ENCODE measurements at places on chromosomes 4 and X. TPM values are rescaled to one million over a fixed set of nuclear protein-coding genes. Genes with fewer than 3 reads are reported as not detected.

DNA sequence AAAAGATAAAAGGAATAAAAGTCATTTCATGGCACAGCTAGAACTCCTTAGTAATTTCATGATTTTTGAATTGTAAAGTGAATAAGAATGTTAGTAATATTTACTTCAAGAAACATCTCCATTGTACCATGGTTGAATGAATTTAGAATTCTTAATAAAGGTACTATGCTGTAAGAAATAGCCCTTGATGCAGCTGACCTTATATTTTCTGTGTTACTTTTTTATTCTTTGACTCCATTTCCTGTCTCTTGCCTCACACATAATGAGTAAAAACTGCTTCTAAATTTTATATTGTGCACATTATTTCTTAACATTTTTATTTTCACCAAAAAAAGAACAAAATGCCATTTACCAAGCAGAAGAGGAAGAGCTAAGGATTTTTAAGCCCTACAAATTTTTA, 81.9 kb upstream of the PDHA2 start:
- DNase-seq, result no peak

The KIAA1210 gene
- total RNA-seq, result not detected

DNA sequence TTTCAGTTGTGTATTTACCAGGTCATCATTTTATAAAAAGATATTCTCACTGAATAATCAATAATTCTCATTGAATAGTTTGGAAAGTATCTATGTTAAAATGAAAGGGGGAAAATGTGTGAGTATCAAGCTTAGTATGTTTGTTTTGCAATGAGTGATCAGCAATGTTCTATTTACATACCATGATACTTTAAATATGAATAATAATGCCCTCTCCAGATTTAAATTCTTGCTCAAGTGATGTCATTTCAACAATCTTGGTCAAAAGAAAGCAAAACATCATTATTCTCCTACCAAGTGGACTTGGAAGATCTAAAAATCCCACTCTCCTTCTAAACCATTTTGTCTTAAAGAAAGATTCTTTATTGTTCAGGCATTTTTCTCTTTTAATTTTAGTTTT, 42.1 kb upstream of the ANKRD50 start:
- no peak for DNase-seq

GRCh38 chrX:48910926-48911411, 477 bp downstream of the SLC35A2 start:
- DNase-seq, result no peak

The TRIM61 gene
- 0.76 TPM for total RNA-seq

The NIPAL1 gene
- 4.7 TPM for total RNA-seq

The NOA1 gene
- total RNA-seq, result 24.5 TPM

DNA sequence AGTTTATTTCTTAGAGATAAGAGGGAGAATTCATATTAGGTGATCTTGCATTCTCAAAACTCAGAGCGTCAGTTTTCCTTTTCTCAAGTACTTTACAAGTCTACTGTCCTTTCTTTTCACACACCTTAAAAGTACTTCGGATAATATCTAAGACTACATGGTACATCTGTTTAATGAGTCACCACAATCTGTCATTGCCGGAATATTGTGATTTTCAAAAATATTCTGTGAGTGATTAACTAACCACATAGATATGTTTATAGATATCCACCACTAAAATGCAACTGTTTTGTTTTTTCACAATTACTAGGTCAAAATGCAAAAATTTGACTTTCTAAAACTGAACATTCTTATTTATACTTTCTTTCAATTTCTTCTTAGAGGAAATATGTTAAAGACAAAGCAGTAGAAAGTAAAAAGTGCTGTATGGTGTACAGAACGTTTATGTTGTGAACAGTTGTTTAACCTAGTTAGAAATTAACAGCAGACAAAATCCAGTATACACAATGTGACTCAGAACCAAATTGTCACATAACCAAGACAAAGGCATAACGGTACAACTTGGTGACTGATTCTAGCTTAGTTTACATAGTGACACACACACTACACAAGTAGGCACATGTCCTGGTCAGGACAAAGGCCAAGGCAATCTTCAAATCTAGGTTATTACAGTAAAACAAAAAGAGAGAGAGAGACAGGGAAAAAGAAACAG, 482.9 kb downstream of the NAF1 start:
- DNase-seq, result no peak

DNA sequence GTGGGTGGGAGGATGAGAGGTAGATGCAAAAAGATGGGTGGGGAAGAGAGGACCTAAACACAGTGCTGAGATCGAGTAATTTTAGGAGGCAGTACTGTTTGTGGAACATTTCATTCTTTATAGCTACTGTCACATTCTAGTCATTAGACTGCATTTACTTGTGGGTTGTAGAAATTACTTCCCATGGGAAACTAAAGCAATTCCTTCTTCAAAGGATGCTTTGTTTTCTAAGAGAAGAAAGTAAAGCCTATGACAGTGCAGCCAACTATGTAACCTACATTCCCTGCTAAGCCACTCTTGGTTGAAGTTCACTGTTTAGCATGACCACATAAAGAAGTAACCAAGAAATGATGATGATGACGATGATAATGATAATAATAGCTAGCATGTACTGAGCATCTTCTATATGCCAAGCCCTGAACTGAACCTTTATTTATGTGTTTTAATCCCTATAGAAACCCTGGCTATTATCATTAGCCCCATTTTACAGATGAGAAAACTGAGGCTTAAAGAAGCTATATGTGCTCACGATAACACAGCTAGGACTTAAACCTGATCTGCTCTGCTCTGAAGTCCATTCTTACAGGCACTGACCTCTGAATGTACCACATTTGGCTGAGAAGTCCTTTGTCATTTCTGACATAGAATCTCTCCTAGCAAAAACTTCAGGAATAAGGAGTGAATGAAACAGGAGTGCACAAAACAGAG, 114.5 kb upstream of the KIT start:
- DNase-seq, result no peak

DNA sequence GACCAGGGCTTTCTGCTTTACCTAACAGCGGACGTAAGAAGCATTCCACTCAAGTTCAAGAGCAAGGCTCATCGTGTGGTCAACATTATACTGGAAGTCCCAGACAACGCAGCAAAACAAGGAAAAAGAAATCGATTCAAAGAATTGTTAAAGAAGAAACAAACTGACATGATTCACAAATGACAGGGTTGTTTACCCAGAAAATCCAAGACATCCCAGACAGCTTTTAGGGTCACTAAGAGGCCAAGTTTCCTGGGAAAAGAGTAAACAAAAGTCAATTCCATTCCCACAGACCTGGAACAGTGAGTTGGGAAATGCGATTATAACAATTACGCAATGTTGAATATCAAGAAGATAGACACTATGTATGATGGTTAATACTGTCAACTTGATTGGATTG, 21.5 kb upstream of the HTRA3 start:
- no peak for DNase-seq

The BEX2 gene
- total RNA-seq, result 18.9 TPM

GRCh38 chr4:173247321-173247720, 78.7 kb downstream of the GALNT7 start:
- no peak for DNase-seq

The FATE1 gene
- total RNA-seq, result not detected

The GPRASP1 gene
- total RNA-seq, result 4.8 TPM

DNA sequence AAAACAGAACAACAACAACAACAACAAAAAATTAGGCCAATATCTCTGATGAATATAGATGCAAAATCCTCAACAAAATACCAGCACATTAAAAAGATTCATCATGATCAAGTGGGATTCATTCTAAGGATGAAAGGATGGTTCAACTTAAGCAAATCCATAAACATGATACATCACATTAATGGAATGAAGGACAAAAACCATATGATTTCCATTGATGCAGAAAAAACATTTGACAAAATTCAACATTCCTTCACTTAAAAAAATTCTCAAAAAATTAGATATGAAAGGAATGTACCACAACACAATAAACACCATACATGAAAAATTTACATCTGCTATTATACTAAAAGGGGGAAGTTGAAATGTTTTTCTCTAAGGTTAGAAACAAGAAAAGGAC, 103.3 kb downstream of the IL15 start:
- no peak for DNase-seq

DNA sequence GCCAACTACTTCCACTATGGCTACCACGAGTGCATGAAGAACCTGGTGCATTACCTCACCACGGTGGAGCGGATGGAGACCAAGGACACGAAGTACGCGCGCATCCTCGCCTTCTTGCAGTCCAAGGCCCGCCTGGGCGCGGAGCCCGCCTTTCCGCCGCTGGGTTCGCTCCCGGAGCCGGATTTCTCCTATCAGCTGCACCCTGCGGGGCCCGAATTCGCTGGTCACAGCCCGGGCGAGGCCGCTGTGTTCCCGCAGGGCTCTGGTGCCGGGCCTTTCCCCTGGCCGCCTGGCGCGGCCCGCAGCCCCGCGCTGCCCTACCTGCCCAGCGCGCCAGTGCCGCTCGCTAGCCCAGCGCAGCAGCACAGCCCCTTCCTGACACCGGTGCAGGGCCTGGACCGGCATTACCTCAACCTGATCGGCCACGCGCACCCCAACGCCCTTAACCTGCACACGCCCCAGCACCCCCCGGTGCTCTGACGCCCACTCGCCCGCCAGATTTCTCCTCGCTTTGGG, 2.1 kb downstream of the HELT start:
- DNase-seq, result no peak

DNA sequence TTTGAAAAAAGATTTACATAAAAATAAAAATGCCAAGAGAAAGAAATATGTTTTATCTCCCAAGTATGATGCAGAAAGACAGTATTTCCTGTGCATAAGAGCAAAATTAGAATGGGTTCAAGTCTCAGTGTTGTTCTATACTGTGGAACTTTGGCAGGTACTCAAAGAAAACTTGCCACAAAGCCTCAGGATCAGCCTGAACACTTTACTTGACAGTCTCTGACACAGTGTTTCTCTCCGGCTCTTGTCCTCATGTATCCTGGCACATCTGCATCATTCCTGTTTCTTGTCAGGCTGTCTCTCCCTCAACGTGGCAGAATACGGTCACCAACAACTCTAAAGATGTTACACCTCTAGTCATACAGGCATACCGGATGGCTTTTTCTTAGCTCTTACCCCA, 273.7 kb downstream of the ARHGAP24 start:
- DNase-seq, result no peak

DNA sequence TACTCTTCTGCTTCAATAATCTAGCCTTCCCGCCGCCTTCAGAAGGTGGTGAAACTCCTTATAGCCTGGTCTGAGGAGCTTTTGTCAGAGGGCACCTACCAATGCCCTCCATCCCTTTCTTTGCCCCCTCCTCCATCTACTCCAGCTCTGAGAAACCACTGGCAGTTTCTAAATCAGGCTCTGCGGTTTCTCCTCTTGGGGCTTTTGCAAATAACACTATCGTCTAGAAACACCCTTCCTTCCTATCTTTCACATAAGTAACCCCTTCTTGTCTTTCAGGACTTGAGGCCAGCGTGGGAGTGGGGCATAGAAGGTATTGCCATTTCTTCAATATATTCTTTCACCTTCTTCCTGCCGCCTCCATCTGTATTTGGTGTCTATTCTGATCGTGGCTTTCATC, 1.2 kb upstream of the EFHC2 start:
- DNase-seq, result no peak

The HAND2 gene
- 0.33 TPM for total RNA-seq
